ENCODE measurements at places on chromosomes 13 and 19.
A peak's percentile ranks its signal among the peaks of the same experiment; 100 is the strongest.

- DNase-seq, result no peak
Measured at GRCh38 chr19:12778905-12779161, 3.5 kb upstream of the HOOK2 start.

DNA sequence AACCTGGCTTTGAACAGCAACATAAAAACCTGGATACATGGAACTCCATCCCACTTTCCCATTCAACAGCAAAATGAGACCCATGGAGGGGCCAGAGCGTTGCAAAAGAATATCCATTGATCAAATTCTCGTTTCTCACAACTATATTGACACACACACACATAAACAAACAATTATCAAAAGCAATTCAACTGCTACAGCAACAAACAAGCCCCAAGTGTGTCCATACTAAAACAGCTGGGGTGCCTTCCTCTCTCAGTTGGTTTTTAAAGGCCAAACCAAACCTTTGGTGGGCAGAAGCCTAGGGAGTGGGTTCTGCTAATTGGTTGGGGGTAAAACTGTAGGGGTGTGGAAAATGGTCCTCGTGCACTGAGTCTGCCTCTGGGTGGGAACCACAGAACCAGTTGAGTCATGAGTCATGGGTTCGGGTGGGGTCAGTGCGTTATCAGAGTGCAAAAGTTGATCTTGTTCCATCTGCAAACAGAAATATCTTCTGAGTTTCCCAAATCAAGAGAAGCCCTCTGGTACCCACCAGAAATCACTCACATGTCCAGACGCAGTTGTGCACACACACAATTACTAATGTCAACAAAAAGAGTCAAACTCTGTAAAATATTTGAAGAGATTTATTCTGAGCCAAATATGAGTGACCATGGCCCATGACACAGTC, 18.5 kb downstream of the GPR42 start:
- no peak for DNase-seq

DNA sequence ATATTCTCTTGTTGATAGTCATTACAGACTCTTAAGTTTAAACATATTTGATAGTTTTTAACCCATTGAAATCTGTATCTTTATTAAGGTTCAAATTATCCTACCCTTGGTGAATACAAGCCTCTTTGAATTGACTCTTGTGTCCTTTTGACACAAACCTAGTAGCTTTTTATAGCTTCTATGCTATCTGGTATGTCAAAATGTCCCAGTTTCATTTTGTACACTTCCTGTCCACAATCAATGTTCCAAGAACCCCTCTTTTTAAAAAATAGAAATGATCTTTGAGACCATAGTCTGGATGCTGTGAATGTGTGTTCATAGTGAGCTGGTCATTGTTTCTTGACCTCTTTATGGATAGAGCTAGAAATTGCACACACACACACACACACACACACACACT, 39.2 kb upstream of the FGF14 start:
- no peak for DNase-seq

DNA sequence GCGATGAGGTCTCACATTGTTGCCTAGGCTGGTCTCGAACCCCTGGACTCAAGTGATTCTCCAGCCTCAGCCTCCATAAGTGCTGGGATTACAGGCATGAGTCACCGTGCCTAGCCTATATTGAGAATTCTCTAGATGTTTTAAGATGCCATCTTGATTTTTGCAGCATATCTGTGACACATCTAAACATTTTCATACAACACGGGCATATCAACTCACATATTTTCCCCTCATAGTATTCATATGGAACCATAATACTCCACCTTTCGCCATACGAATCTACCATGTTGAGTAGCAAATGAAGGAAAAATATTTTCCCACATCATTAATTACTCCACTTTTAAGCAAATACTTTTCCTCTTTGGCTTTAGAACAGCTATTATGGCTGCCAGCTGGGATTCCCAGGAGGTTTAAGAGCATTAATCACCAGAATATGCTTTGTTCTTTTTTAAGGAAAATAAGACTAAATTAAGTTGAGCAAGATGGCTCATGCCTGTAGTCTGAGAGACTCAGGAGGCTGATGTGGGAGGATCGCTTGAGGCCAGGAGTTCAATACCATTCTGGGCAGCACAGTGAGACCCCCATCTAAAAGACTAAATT, 56.9 kb upstream of the GTF2F2 start:
- DNase-seq, result no peak

- no peak for DNase-seq
Measured at GRCh38 chr13:43401361-43401760, 378.0 kb downstream of the DNAJC15 start.

- peak; percentile 87 for DNase-seq
Measured at GRCh38 chr19:37172368-37173366, at the start of gene ZNF585A. Gene ZNF585A (minus strand): TSS chr19:37172695. CDS start chr19:37169910, 2,785 bp downstream.

- DNase-seq, result no peak
Measured at GRCh38 chr19:49589502-49589905, 1.5 kb upstream of the PRR12 start.

DNA sequence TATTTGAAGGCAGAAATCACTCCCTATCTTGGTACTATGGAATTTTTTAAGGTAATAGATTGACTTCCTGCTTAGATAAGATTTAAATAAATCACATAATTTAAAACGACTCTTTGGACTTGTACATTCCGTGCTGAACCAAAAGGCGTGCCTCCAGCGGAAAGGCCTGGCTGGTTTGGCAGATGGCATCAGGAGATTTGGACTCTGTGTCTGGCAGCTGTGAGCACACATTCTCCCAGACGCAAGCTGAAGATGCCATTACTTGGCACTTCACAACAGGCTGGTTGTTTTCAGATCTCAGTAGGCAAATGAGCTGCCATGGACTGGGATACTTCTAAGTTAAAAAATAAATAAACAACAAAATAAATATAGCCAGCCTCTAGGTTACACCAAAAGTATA, 104.5 kb upstream of the SLC15A1 start:
- no peak for DNase-seq

- DNase-seq, result no peak
Measured at GRCh38 chr13:73278186-73278585, 219.4 kb downstream of the KLF5 start.

- DNase-seq, result no peak
Measured at GRCh38 chr13:98370261-98370660, 193.2 kb upstream of the RNF113B start.

- DNase-seq, result no peak
Measured at GRCh38 chr13:43301346-43301969, 278.1 kb downstream of the DNAJC15 start.

- DNase-seq, result no peak
Measured at GRCh38 chr19:10881403-10882107, 10.2 kb downstream of the CARM1 start.

GRCh38 chr19:45333609-45334303, 6.8 kb upstream of the KLC3 start:
- no peak for DNase-seq

DNA sequence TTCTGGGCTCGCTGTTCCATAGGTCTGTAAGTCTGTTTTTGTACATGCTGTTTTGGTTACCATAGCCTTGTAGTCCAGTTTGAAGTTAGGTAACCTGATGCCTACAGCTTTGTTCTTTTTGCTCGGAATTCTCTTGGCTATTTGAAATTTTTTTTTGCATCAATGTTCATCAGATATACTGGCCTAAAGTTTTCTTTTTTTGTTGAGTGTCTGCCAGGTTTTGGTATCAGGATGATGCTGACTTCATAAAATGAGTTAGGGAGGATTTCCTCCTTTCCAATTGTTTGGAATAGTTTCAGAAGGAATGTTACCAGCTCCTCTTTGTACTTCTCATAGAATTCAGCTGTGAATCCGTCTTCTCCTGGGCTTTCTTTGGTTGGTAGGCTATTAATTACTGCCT, 397.8 kb upstream of the HTR2A start:
- no peak for DNase-seq

DNA sequence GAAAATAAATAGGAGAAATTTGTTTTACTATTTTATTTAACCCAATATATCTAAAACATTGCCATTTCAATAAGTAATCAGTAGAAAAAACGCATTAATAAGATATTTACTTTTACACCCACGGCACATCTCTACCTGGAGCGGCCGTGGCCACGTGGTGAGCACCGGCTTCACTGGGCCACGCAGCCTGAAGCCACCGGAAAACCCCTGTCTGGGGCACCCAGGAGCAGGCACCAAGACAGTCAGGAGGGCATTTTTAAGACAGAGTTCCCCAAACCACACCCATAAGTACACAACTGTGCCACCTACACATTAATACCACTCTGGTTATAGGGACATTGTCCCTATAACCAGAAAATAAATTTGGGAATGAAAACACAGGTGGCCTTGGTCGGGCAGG, 80.9 kb downstream of the SPACA7 start:
- DNase-seq, result no peak

- DNase-seq, result no peak
Measured at GRCh38 chr13:75454497-75454896, 27.5 kb downstream of the TBC1D4 start.

GRCh38 chr13:76455960-76456359, 430.2 kb downstream of the KCTD12 start:
- no peak for DNase-seq

DNA sequence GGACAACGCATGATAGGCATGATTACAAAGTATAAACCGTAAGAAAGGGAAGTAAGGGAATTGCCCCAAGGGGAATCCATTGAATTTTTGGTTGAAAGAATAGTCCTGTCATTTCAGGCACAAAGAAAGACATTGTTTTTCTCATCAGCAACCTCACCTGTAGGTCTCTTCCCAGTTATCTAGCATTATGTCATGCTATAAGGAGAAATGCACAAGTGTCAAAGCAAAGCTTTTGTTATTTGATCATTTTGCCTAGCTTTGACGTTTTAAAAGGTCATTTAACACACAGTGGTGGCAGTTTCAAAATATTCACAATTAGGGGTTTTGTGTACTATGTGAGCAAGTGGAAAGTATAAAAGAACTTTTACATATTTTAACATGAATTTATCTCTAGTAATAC, 796.2 kb upstream of the MIR17HG start:
- DNase-seq, result no peak

GRCh38 chr13:75417656-75418055, 64.3 kb downstream of the TBC1D4 start:
- DNase-seq, result no peak

DNA sequence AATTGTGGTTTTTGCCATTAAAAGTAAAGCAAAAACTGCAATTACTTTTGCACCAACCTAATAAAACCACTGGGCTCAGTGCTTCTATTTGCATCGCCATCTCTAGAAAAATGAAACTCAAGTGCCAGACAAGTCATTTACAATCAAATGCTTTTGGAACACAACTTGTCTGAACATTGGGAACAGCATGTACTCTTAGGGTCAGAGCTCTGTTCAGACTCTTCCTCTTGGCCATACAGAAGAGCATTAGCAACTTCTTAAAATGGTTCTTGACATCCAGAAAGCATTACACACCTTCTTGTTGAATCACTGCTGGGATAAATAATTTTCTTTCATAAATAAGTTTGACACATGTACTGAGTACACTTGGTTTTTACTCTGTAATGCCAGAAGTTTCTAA, 272.5 kb downstream of the DCLK1 start:
- no peak for DNase-seq

- DNase-seq, result no peak
Measured at GRCh38 chr19:343941-344624, 513 bp downstream of the MIER2 start.

GRCh38 chr13:72643311-72643989, 84.0 kb downstream of the MZT1 start:
- peak; percentile 9 for DNase-seq

DNA sequence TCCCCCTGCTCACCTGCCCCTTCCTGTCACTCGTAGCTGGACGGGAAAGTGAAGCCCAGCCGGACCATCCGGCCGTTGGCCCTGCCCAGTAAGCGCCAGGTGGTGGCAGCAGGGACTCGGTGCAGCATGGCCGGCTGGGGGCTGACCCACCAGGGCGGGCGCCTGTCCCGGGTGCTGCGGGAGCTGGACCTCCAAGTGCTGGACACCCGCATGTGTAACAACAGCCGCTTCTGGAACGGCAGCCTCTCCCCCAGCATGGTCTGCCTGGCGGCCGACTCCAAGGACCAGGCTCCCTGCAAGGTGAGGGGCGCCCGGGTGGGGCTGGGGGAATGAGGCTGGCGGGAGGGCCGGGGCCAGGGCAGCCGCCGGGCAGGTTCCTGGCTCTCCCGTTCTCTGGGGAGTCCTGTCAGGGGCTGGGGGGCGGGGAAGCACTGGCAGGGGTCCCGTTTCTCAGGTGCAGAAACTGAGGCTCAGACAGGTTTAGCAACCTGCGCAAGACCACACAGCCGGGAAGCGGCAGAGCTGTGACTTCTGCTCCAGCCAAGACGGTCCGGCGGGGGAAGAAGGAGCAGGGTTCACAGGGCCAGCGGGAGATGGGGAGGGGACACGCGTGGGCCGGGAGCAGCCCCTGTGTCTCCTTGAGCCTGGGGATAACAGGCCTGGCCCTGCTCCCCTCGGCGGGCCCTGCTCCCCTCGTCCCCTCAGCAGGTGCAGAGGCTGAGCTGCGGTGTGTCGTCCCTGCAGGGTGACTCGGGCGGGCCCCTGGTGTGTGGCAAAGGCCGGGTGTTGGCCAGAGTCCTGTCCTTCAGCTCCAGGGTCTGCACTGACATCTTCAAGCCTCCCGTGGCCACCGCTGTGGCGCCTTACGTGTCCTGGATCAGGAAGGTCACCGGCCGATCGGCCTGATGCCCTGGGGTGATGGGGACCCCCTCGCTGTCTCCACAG, 5.3 kb downstream of the GZMM start:
- no peak for DNase-seq

GRCh38 chr19:16721051-16721450, 1.4 kb downstream of the NWD1 start:
- no peak for DNase-seq

GRCh38 chr13:52808842-52809219, 39.6 kb downstream of the PCDH8 start:
- no peak for DNase-seq

- no peak for DNase-seq
Measured at GRCh38 chr13:114104655-114105520, 27.5 kb downstream of the RASA3 start.

- no peak for DNase-seq
Measured at GRCh38 chr19:39916236-39916635, 18.2 kb downstream of the FCGBP start.

- DNase-seq, result no peak
Measured at GRCh38 chr19:39419003-39419402, 6.5 kb downstream of the PLEKHG2 start.

GRCh38 chr19:14103310-14103709, 12.8 kb upstream of the SAMD1 start:
- no peak for DNase-seq

DNA sequence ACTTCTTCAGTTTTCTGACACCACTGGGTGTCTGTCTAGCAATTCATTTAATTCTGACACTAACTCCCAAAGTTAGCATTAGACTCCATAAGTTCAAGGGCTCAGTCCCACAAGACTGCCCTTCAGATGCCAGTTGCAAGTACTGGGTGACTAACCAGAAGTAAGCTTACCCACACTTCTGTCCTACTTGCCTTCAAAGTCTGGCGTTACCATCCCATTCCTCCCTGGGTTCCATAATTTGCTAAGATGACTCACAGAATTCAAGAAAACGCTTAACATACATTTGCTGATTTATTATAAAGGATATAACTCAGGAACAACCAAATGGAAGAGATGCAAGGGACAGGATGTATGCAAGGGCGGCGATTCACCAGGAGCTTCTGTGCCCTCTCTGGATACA, 45.5 kb upstream of the NPAS1 start:
- DNase-seq, result no peak

- DNase-seq, result no peak
Measured at GRCh38 chr19:30676990-30677679, 305.0 kb downstream of the ZNF536 start.

GRCh38 chr13:48866249-48866648, 109.5 kb upstream of the FNDC3A start:
- no peak for DNase-seq

Data from activated T-cell treated with anti-CD3 and anti-CD28 coated beads for 24 hours (primary cell).